ENCODE measurements at places on chromosomes 1 and 21.
A peak's percentile ranks its signal among the peaks of the same experiment; 100 is the strongest.

DNA sequence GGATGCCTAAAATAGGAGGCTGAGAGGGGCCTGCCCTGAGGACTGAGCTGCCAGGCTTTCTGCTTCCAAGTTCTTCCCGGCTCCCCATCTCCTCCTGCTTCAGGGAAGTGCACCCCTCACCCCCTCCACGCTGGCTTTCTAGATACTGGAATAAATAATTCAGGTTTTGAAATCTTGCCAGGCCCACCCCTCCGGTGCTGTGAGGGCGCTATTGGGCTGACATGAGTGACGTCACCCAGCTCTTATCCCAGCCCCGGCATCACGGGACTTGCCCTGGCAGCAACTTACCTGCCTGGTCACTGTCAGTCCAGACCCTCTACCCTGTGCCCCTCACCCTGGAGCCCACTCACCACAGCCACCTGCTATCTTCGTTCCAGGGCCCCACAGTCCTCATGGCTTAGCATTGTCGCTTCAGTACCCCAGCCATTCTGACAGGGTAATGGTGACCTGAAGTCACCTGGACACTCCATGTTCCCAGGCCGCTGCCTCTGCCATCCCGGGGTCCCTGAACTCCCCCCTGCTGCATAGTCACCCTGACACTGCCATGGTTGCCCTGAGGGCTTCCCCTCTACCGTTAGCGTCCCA lies 819 bp upstream of the GPR3 start:
- peak; percentile 52 for DNase-seq

DNA sequence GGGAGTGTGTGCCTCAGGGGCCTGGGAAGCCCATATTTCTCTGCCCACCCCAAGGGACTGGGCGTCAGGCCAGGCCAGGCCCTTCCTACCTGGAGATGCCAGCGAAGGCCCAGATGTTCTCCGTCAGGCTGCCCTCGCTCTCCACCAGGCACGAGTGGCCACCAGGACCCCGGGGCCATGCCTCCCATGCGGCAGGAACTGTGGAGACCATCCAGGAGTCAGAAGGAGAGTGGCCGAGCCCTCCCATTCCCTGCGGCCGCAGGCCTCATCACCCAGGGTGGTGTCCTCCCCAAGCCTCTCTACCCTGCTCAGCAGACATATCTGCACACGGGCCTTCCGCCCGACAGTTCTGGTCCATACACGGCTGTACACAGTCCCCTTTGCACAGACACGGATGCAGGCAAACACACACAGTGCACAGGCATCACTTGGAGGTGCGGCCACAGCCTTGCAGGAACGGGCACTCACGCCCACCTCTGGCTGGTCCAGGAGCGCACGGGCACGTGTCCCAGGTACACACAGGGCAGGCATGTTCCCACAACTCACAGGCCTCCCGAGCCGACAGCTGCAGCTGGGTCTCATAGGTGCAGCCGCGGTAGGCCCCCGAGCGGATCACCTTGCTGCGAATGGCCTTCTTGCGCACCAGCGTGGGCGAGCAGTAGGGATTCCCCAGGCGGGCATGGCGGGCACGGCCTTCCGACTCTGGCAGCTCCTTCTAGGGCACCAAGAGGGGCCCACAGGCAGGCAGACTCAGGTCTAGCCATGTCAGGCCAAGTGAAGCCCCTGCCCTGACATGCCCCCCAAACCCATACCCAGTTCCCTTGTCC lies 5.9 kb upstream of the KIF17 start:
- no peak for DNase-seq

GRCh38 chr1:110190282-110190929 lies 19.7 kb upstream of the KCNC4 start:
- DNase-seq: no peak

- no peak for DNase-seq
Observed at GRCh38 chr1:57605933-57606332, 182.1 kb upstream of the DAB1 start.

Measured in fibroblast of skin of scalp (primary cell).